ENCODE measurements at places on chromosomes 7 and 10.

DNA sequence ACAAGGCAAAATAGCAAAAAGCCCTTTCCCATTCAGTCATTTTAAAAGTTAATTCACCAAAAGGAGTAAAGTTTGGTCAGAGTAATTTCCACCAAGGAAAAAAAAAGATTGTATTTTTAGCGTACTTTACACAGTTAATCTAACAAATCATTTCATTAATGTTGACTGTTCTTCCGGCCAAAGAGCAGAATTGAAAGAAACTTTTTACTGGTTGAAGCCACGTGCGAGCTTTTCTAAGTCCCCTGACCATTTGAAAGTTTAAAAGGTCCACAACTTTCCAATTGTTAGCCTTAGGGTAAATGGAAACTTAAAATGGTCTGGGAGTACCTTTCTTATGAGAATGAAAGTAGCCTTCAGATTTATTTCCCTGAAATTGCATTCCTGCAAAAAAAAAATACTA is 296.7 kb downstream of the ARL4A start:
- no peak for DNase-seq

- no peak for DNase-seq
These were observed 14.4 kb downstream of the DGKI start for GRCh38 chr7:137832382-137832781.

- no peak for DNase-seq
These were observed 162.9 kb downstream of the ZNF33B start for GRCh38 chr10:42475168-42476098.

- DNase-seq: no peak
These were observed 10.8 kb downstream of the SERPINE1 start for GRCh38 chr7:101137651-101138212.

- no peak for DNase-seq
These were observed 26.4 kb upstream of the HERPUD2 start for GRCh38 chr7:35721288-35721687.
